GM12892 (cell line): ENCODE measurements at places on chromosomes 1 and 21.

DNA sequence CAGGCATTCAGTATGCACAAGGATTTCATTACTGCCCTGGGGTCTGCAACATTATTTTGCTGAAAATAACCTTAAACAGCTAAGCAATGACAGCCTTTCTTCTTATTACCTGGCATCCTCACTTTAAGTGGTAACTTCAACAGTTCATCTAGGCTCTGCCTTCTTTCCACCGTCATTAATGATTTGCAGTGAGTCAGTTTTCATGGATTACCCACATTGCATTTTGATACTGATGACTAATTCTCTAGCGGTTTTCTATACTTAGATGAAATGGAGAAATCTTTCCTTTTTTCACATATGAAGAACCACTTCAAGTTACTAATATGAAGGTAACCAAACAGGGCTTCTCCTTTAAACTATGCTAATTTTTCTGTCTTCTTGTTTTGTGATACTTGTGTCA lies 226.9 kb upstream of the TMPRSS15 start:
- DNase-seq = no peak

DNA sequence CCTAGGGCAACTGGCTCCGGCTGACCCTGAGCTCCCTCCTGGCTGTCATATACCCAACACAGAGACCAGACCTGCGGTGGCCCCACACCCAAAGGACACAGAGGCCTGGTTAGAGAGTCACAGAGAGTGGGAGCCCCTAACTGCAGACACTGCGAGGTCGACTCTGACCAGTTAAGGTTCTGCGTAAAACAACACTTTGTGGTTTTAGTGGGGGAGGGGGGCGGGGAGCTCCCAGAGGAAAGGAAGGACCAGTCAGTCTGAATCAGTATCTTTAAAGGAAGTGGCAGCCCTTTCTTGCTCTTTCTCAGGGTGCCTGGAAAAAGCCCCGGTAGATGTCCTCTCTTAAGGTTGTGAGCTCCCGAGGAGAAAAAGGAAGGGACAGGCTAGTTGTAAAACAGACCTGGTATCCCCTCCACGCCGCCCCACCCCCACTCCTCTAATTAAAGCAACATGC lies 2.4 kb downstream of the SSBP3 start:
- DNase-seq = no peak

- no peak for DNase-seq
Observed at GRCh38 chr1:165815725-165816124, 11.7 kb upstream of the UCK2 start.

DNA sequence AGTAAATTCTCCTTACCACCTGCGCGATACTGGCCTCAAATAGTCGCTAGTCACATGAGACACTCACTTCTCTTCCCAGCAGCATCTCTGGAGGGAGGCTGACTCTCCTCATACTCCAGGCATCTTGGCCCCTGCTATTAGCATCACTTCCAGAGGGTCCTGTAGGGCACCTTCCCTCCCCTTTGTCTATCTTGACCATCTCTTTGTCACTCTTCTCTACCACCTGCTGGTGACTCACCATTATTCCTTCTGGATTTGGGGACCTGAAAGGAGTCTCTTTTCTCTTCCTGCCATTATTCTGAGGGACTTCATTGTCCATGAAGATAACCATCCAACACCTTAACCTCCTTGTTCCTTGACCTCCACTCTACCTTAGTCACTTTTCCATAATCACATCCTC lies 31.7 kb upstream of the GPR37L1 start:
- no peak for DNase-seq

DNA sequence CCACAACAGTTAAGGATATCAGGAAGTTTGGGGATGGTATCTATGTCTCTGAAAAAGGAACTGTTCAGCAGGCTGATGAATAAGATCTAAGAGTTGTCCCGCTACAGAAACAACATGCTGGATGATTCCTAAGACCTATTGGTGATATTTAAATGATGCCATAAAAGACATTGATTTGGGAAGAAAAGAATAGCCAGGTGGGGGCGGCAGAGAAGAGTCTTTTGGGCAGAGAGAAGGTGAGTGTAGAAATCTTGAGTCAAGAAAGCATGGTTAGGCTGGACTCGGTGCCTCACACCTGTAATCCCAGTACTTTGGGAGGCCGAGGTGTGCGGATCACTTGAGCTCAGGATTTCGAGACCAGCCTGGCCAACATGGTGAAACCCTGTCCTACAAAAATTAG lies 11.8 kb upstream of the TMEM201 start:
- no peak for DNase-seq

DNA sequence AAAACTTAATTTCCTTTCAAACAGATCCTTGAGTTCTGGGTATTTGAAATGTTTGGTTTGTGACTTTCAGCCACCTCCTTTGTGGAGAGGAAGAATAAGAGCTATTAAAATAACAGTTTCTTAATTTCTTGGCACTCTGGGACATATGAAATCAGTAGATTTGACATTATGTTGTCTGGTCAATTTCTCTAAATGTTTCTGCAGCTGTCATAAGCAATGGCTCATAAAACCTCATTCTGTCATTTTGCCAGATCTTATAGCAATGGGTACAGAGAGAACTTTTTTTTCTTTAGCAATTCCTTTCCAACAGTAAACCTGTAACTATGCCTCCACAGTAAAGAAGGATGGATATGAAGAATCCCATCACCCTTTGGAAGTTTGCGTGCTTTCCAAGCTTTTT lies 52.6 kb downstream of the LAMC1 start:
- DNase-seq = no peak

DNA sequence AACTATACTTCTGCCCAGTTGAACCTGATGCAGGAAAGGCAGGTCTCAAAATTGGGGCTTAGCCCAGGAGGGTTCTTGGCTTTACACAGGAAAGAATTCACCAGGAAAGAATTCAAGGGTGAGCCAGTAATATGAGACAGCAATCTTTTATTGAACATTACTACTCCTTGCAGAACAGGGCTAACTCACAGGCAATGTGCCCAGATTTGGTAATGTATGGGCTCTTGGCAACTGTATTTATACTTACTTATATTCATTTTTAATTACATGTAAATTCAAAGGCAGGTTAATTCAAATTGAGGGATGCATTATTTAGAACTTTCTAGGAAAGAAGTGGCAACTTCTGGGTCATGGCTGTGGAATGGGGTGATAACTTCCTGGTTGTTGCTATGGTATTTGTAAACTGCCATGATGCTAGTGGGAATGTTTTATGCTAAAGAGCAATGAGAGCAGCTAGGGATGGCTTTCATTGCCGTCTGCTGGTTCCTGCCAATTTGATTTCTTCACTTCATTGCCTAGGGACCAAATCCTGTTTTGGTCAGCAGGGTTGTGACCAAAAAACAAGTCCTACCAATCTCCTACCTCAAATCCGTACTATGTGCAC lies 107.5 kb downstream of the CHRM3 start:
- no peak for DNase-seq

GRCh38 chr1:101291562-101292380 lies 55.0 kb downstream of the S1PR1 start:
- no peak for DNase-seq

DNA sequence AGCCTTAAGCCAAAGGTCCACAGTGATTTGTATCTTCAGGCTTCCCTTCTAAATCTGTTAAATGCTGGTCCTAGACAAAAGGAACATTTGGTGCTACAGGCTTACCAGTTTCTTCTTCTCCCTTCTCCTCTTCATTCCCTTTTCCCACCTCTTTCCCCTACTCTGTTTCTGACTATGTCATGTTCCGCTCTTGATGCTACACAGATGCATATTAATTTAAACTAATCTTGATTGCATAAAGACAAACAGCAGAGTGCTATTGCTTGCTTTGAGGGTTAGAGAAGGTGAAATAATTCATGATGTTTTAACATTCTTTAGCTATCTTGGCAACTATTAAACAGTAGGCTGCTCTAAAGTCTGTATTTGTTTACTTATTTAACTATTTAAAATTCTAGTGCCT lies 34.3 kb upstream of the COL24A1 start:
- DNase-seq = no peak

GRCh38 chr1:44723496-44724295 lies 7.3 kb downstream of the RNU5D-1 start:
- DNase-seq = peak; percentile 67

DNA sequence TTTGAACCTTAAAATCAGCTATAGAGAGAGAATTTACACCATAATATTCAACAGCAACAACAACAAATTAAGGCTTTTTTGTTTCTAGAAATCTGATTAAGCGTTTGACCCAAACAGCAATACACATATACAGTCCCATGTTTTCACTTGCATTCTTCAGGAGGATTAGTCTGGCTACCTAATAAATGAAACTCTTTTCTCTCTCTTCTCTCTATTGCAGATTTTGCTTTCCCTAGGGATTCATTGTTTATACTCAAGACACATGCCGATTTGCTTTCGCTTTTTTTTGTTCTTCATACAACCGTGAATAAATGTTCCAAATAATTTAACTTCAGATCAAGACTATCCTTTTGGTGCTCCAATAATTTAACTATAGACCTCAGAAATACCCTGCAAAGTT lies 162.4 kb upstream of the PTBP2 start:
- DNase-seq = no peak

DNA sequence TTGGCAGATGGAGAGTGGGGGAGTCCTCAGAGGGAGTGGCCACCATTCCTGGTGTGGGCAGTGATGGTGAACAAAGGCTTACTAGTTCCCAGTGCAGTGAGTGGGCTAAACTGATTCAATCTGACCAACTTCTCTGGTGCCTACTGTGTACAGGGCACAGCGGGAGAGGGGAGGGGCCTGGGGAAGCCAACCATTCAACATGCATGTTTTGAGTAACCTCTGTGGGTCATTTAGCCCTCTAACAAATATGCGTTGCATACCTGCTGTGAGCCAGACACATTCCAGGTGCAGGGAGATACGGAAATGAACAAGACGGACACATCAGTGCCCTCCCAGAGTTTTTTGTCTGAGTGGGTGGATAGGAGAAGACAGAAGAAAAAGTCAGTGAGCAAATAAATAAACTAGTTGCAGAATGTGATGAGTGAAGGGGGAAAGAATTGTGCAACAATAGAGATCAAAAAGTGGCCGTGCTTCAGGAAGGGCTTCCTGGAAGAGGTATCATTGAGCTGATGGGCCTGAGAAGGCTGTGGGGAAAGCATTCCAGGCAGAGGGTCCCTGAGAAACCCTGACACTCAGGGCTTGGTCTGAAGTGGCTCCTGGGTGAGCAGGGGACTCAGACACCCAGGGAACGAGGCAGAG lies 78.8 kb downstream of the EPHB2 start:
- no peak for DNase-seq

DNA sequence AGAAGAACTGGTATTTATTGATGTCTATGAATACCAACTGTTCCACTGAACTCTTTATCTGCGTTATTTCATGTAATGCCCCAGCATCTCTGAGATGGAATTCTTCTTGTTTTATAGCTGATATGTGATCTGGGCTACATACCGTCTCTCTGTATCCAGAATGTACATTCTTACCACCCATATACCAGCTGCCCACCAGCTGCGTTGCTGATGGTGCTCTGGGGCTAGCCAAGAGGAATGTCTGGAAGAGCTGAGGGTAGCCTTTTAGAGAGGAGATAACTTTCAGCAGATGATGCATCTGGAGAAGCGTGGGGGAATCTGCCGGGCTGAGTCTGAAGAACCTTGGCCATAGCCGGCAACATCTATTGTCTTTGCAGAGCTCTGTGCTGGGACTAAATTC lies 137.5 kb downstream of the RYR2 start:
- no peak for DNase-seq

- DNase-seq = peak; percentile 71
Observed at GRCh38 chr1:231040019-231040799, at the start of gene FAM89A. FAM89A (minus strand) TSS chr1:231040254; CDS start chr1:231040211, 43 bp downstream.

DNA sequence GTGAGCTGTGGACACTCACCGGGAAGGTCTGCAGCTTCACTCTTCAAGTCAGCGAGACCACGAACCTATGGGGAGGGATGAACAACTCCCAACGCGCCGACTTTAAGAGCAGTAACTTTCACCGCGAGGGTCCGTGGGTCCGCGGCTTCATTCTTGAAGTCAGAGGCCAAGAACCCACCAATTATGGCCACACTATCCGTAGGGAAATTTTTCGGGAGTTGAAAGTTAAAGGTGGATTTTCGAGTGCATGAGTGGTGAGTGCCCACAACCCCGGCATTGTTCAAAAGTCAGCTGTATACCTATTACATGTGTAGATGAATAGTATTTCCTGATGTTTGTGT lies 19.7 kb downstream of the EXOC8 start:
- DNase-seq = no peak

DNA sequence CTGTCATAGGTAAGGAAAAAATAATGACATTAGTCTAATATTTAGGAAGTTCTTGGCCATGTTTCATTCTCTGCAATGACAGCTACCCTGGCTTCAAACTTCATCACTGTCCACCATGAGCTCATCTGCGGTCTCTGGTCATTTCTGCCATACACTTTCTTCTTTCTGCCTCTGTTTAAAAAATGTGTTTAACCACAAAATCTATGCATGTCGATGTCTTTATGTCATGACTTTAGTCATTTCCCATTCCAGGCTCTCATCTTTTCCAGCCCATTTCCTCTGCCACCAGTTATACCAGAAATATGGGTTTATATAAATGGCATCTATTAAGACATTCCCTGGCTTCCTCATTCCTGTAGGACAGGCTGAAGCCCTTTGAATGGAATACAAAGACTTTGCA lies 68.5 kb upstream of the DUSP10 start:
- no peak for DNase-seq

DNA sequence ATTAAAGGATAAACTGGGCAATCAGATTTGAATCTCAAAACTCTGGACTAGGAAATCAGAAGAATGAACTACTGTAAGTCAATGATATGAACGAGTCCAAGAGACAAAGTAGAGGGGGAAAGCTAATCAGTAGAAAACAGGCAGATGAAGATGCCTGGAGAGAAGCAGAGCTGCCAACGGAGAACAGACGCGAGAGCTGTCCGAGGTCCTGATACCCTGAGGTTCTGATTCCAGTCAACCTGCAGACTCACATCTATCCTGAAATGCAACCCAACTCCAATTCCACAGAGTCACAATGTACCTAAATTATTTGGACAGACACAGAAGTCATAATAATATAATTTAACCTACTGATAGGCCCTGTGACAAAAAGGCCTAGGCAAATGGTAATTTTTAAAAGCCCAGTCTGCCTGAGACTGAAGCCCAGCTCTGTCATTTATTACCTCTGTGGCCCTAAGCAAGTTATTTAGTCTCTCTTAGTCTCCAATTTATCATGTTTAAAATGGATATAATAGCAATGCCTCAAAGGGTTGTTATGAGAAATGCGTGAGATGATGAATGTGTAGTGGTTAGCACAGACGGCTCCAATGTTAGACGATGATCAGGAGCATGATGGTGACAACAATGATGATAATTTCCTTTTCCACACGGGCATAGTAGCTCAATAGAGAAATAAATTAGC lies 33.4 kb downstream of the RGS7 start:
- no peak for DNase-seq

GRCh38 chr1:36576118-36576517 lies 93.4 kb upstream of the CSF3R start:
- DNase-seq = peak; percentile 70
